ENCODE measurements at places on chromosomes 6 and 20. TPM values are rescaled to one million over a fixed set of nuclear protein-coding genes. Genes with fewer than 3 reads are reported as not detected.

- peak; percentile 45 for DNase-seq
Observed at GRCh38 chr6:1334684-1335083, 22.8 kb downstream of the FOXQ1 start.

SALL4 gene
- 122 TPM for polyA plus RNA-seq

PRDM13 gene
- polyA plus RNA-seq, result 0.08 TPM

DNA sequence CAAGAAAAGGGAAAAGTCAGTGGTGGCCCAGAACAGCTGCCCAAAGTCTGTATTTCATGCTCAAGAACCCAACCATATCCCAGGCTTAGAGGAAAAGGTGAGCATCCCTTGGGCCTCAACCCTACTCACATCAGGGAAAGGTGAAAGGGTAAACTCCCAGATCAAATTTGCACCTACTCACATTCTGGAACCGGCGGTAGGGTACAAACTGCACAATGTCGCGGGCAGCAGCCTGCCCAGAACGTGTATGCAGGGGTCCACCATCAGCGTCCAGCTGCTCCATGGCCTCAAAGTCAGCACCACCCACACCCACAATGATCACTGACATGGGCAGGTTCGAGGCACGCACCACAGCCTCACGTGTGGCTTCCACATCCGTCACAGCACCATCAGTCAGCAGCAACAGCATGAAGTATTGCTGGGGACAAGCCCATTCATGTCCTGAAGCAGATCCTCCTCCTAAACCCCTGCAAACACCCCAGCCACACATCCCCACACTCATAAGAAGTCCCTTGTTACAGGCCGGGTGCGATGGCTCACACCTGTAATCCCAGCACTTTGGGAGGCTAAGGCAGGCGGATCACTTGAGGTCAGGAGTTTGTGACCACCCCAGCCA is 10.9 kb downstream of the SPAG4 start:
- DNase-seq, result no peak

DNA sequence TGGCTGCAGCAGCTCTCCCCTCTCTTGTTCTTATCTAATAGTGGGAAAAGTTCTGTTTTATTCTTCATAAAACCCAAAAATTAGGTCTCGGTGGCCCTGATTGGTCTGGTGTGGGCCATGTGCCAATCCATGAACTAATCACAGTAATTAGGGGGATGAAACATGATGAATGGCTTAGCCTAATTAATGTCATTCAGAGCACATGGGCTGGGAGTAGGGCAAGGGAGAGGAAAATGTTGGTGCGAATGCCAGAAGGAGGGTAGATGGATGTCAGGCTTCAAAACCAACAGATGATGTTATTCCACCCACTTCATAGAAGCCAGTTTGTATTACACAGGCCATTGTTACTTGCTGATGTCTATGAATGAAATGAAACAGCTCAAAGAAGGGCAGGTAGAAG is 46.5 kb downstream of the PLEKHG1 start:
- DNase-seq, result no peak

- no peak for DNase-seq
Observed at GRCh38 chr20:34941226-34941625, 14.4 kb downstream of the GSS start.

JAG1 gene
- polyA plus RNA-seq, result 7.1 TPM

DCBLD1 gene
- polyA plus RNA-seq, result 4.2 TPM

RPP40 gene
- polyA plus RNA-seq, result 39.3 TPM

DNA sequence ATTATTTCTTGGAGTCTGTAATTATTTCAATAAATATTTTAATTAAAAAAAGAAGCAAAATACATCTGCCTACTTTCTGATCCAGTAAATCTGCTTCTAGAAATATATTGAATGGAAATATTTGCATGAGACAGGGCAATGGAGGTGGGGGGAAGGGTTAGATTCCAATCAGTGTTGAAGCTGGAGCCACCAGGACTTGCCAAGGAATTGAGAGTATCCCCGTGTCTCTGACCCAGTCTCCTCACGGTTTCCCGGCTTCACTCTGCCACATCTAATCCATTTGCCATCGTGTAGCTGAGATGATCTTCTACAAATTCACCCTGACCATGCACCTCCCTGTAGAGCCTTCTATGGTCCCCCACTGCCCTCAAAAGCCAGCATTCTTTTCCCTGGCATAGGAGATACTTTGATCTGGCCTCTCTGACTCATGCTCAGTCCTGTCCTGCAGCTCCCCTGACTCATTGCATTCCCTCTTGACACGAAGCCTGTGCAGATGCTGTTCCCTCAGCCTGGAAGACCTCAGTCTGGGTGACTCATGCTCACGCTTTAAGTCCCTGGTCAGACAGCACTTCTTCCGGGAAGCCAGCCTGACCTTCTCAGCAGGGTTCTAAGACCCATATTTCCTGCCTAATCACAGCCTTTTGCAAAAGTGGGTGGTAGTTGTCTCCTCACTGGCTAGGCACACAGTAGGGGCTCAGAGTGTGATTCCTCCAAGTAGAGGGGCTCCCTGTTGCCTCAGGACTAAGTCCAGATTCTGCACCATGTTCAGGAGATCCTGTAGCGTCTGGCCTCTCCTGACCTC is 23.0 kb upstream of the FKBP1A start:
- no peak for DNase-seq

DNA sequence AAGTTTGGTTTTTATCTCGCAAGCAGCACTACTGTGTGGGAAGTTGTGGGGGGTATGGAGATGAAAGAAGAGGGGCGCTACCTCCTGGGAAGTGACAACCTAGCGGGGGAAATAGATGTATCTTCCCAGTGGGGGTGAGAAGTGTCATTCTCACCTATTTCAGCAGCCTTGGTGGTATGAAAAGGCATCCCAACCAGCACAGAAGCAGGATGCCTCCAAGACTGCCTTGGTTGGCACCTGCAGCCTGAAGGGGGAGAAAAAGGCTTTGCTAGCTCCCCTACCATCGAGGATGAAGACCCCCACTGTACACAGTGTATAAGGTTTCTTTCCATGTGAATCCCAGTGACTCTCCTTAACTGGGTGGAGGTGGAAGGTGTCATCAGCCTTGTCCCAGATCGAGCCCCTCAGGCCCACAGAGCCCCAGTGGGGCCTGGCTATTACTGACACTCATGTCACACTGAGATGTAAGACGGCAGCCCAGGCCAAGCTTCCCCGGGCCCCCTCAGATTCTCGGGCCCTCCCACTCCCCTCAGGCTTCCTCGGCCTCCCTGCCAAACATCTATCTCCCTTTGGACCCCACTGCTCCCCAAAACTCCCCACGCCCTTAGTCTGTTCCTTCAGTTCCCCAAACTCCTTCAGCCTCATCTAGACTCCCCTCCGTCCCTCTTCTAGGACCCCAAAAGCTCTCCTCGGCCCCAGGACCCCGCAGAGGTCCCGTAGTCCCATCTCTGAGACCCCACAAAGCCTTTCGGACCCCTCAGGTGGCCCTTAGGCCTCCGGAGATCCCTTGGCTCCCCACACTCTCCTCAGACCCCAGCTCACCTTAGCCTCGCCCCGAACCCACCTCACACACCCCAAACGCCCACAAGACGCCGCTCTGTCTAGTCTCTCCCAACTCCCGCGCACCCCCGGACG is 688 bp downstream of the COMMD7 start:
- DNase-seq, result peak; percentile 35

LTB gene
- polyA plus RNA-seq, result 1.7 TPM

MROH8 gene
- 0.68 TPM for polyA plus RNA-seq

DNA sequence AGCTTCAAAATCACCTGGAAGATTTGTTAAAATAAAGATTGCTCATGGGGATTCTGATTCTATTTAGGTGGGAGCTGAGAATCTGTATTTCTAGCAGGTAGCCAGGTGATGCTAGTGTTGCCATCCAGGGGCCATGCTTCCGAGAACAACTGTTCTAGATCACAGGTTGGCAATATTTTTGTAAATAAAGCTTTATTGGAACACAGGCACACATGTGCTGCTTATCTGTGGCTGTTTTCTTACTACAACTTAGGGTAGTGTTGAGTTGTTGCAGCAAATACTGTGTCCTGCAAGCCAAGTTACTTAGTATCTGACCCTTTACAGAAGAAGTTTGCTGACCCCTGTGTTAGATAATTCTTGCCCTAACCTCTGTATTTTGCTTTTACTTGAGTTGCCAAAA is 12.0 kb downstream of the CENPW start:
- no peak for DNase-seq

RCAN2 gene
- 6.0 TPM for polyA plus RNA-seq

CST7 gene
- not detected for polyA plus RNA-seq

NR2E1 gene
- polyA plus RNA-seq, result not detected

PACRG gene
- polyA plus RNA-seq, result 0.52 TPM

- DNase-seq, result no peak
Observed at GRCh38 chr6:56364827-56365339, 117.5 kb upstream of the COL21A1 start.

DNA sequence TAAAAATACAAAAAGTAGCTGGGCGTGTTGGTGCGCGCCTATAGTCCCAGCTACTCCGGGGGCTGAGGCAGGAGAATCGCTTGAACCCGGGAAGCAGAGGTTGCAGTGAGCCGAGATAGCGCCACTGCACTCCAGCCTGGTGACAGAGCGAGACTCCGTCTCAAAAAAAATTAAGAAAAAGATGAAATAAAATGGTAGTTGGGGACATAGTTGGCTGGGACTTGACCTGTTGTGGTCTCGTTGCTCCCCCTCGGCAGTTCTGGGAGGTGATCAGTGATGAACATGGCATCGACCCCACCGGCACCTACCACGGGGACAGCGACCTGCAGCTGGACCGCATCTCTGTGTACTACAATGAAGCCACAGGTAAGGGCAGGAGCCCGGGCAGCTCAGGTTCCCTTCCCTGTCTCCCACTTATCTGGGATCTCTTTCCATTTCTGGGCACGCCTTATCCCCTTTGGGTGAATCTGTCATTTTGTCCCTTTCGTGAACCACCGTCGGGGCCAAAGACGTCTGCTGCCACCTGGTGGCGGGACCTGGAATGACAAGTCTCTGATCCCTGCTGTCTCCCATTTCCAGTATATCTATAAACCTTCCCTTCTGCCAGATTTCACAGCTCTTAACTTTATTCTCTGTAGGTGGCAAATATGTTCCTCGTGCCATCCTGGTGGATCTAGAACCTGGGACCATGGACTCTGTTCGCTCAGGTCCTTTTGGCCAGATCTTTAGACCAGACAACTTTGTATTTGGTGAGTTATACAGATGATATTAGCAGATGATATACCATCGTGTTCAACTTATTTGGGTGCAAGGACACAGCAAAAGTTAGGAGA is 2.3 kb downstream of the TUBB start:
- DNase-seq, result peak; percentile 85

GRCh38 chr6:84166395-84166794 is 61.0 kb downstream of the CEP162 start:
- DNase-seq, result no peak

GRCh38 chr6:143158113-143158581 is 97.5 kb downstream of the AIG1 start:
- no peak for DNase-seq

DNA sequence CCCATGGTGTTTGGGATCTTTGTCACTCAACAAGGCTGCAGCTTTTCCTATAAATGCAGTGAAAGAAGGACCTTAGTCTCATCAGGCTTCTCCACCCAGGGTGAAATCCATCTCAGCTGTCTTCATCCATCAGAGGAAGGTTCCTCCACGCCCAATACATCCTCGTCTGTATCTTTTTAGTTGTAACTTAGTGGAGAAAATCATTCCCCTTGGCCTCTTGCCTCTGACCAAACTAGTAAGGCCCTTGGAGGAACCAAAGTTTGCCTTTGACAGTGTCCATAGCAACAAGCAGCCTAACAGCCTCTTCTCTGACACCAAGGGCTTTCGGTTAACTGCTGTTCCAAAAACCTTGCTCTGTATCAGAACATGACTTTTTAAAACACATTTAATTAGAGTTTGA is 230.3 kb upstream of the ECI2 start:
- no peak for DNase-seq

MEI4 gene
- 0.23 TPM for polyA plus RNA-seq

TRIM31 gene
- polyA plus RNA-seq, result 0.10 TPM

All from GM23338 (cell line).